Spinal cord (tissue), 10 donors: ENCODE measurements at places on chromosomes 11 and 22. TPM values are rescaled to one million over a fixed set of nuclear protein-coding genes. Genes with fewer than 3 reads are reported as not detected.

Gene DGCR8
- 58.7 TPM for polyA plus RNA-seq

Gene SYT9
- polyA plus RNA-seq: 13.8 TPM

Gene LRRN4CL
- polyA plus RNA-seq: 3.2 TPM

Gene PPFIBP2
- polyA plus RNA-seq: 14.3 TPM

DNA sequence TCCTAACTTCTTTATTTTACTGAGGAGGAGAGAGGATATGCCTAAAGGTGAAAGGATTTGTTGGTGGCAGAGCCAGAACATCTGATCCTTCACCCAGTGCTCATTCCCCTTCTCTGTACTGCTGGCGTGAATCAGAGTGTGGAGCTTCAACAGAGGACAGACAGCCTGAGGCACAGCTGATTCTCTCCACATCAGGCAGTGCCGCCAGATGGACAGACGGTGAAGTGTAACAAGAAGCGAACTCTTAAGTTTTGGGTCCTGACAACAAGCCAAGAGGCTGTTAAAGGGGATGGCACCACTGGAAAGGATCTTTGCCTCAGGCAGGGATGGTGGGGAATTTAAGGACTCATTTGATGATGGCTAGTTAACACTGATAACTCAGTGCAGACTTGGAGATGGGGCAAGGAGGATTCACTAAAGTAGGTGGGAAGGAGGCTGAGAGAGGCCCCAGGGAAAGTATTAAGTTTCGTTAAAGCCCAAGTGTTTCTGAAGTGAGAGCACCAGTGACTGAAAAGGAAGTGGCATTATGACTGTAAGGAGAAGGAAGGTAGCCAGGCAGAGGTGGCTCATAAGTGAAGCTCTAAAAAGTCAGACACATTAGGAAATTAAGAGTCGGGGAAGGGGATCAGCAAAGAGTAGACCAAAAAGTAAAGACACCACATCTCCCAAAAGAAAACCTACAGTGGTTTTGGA, 81.3 kb downstream of the CLPB start:
- H3K27me3 ChIP-seq: no peaks in the 10 kb centered on the region
- H3K27ac ChIP-seq: no peak overlapping the region
- H3K4me1 ChIP-seq: peaks cover 8% of the 10 kb centered on the region
- peak; percentile 83 for DNase-seq
- peaks cover 6% of the 10 kb centered on the region for H3K36me3 ChIP-seq
- H3K4me3 ChIP-seq: no peak overlapping the region

DNA sequence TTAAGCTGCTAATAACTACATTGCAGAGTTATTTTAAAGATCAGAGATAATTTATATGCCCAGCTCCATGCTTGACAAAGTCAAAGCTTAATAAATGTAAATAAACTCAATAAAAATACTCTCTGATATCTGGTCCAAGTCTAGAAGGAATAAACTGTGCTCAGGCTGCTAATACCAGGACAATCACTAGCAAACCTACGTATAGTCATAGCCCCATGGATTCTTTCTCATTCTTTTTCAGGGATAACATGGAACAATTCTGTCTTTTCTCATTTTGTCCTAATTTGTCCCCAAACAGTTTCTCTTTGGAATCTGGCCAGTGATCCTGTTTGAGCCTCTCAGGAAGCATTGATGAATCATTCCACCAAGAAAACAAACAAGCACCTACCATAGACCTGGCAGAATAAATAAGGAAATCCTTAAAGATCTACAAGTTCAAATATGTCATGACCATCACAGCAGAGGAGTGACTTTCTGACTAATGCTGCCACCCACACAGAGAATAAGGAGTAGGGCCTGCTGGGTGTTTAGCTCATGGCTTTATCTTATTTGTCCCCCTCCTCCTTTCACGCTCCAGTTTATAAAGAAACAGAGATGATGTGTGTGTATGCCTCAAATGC, 14.1 kb upstream of the B3GNT6 start:
- no peak for DNase-seq
- H3K4me1 ChIP-seq: no peaks in the 10 kb centered on the region
- H3K4me3 ChIP-seq: no peak overlapping the region
- no peak overlapping the region for H3K27ac ChIP-seq

GRCh38 chr11:32586576-32587190, 3.1 kb downstream of the EIF3M start:
- H3K27ac ChIP-seq: no peak overlapping the region
- DNase-seq: no peak
- no peak overlapping the region for H3K4me3 ChIP-seq
- H3K4me1 ChIP-seq: peaks cover 9% of the 10 kb centered on the region
- H3K27me3 ChIP-seq: no peaks in the 10 kb centered on the region

GRCh38 chr11:97231231-97231630, 841.4 kb downstream of the JRKL start:
- no peaks in the 10 kb centered on the region for H3K4me1 ChIP-seq
- H3K4me3 ChIP-seq: no peak overlapping the region
- DNase-seq: no peak
- no peaks in the 10 kb centered on the region for H3K27me3 ChIP-seq

- no peak for DNase-seq
- no peak overlapping the region for H3K4me3 ChIP-seq
- no peaks in the 10 kb centered on the region for H3K27me3 ChIP-seq
- H3K27ac ChIP-seq: no peak overlapping the region
Measured at GRCh38 chr22:23938328-23939016, 22.5 kb downstream of the GSTT2B start.

DNA sequence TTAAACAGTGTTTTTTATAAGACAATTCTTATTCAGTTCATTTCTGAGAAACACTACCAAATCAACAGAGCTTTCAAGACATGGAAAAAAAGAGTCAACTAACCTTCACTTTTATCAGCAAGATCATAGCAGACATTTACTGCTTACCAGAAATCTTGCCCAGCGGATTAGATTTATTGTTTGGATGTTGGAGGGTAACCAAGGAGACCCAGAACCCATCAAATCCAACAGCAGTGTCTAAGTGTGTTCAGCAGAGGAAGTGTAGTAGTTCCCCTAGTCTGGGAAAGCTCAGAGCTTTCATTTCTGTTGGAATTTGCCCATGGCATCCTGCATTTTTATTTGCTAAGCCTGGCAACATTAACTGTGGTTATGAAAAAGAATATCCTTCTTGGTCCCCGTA, 2.4 kb upstream of the PGM2L1 start:
- DNase-seq: no peak
- no peaks in the 10 kb centered on the region for H3K4me1 ChIP-seq
- H3K4me3 ChIP-seq: no peak overlapping the region
- H3K27me3 ChIP-seq: no peaks in the 10 kb centered on the region
- H3K27ac ChIP-seq: no peak overlapping the region
- H3K36me3 ChIP-seq: no peaks in the 10 kb centered on the region

- no peaks in the 10 kb centered on the region for H3K4me1 ChIP-seq
- H3K27ac ChIP-seq: no peak overlapping the region
- no peak overlapping the region for H3K4me3 ChIP-seq
- H3K36me3 ChIP-seq: no peaks in the 10 kb centered on the region
Measured at GRCh38 chr11:98771791-98772190, 249.0 kb upstream of the CNTN5 start.

GRCh38 chr11:108871867-108872266, 207.0 kb downstream of the DDX10 start:
- H3K27me3 ChIP-seq: no peaks in the 10 kb centered on the region
- H3K4me3 ChIP-seq: no peak overlapping the region
- no peaks in the 10 kb centered on the region for H3K36me3 ChIP-seq
- no peak for DNase-seq
- H3K4me1 ChIP-seq: no peaks in the 10 kb centered on the region
- H3K27ac ChIP-seq: no peak overlapping the region

DNA sequence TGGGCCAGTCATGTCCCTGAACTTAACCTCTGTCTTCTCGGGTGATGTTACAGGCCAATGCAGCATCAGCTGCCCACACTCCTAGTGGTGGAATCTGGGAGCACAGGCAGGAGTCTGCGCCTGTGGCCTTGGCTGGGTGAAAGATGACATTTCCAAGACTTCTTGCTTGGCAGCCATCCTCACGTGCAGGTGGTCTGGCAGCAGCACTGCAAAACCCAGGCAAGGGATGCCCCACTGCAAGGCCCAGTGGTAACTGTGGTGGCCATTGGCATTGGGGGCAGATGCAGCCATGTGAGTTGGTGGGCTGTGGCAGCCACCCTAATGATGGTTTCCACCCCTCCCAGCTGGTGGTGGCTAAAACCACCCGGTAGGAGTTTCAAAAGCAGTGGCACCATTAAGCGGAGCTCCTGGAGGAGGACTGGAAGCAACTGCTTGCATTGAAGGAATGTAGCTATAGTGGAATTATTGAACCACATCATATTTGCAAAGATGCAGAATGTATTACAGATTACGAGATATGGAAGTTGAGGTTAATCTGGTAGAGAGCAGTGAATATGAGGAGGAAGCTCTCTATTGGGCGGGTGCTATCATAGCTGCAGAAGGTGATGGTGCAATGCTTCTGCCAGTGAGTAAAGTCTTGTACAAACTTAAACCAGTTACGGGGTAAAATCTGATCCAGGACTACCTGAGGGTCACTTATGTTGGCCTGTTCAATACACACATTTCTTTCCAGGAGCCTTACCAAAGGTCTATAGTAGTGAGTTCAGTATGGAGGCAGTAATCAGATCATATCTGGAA, 120.7 kb upstream of the TOP3B start:
- no peak overlapping the region for H3K4me3 ChIP-seq
- H3K27ac ChIP-seq: no peak overlapping the region
- DNase-seq: no peak
- H3K27me3 ChIP-seq: no peaks in the 10 kb centered on the region
- no peaks in the 10 kb centered on the region for H3K36me3 ChIP-seq
- no peaks in the 10 kb centered on the region for H3K4me1 ChIP-seq

DNA sequence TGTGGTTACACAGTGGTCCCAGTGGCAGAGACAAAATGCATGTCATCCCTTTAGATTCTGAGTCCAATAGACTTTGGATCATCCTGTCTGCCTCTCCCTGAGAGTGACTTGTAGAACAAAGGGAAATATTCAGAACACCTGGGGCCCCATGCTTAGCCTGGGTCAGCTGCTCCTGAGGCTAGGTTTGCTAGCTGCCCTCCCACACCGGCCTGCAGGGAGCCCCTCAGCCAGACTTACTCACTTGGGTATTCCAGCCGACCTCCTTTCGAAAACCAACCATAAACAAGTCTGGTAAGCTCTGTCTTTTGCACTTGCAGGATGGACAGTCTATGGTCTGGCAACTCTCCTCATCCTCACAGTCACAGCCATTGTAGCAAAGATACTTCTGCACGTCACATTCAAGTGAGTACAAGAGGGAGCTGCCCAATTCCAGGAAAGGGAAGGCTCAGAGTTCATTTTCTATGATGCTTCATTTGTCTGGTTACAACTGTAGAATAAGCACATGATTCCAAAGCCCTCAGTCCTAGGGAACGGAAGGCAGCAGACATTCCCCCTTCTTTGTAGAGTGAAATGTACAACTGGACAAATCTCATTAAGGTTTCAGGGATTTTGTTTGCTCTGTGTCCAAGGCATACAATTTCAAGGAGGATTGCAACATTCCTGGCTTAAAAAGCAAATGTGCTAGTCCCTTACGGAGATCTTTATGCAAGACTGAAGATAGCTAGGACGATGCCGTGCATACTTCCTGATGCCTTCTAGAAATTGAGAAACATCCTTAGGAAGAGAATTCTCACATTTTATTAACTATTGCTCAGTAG, 65.5 kb upstream of the EMID1 start:
- H3K27ac ChIP-seq: peak overlapping the region; percentile 10
- H3K4me3 ChIP-seq: no peak overlapping the region

DNA sequence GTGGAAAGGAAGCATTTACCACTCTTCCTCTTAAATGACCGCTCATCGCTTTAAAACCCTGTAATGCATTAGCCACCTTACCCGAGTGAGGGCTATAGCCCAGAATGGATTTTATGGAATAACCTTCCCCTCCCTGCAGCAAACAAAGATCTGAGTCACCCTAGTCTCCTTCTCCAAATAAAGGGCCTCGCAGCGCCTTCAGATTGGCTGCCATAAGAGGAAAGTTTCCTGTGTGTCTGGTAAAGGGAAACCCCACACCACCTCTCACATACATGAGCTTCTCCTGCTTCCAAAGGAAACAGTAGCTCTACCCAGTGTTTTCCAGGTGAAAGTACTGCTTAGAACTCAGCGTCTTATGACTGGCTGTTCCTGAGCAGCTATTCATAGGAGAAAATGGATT, 47.8 kb downstream of the PPP2R1B start:
- H3K27ac ChIP-seq: no peak overlapping the region
- peaks cover 2% of the 10 kb centered on the region for H3K4me1 ChIP-seq
- peaks cover 43% of the 10 kb centered on the region for H3K36me3 ChIP-seq
- H3K4me3 ChIP-seq: no peak overlapping the region
- no peaks in the 10 kb centered on the region for H3K27me3 ChIP-seq

DNA sequence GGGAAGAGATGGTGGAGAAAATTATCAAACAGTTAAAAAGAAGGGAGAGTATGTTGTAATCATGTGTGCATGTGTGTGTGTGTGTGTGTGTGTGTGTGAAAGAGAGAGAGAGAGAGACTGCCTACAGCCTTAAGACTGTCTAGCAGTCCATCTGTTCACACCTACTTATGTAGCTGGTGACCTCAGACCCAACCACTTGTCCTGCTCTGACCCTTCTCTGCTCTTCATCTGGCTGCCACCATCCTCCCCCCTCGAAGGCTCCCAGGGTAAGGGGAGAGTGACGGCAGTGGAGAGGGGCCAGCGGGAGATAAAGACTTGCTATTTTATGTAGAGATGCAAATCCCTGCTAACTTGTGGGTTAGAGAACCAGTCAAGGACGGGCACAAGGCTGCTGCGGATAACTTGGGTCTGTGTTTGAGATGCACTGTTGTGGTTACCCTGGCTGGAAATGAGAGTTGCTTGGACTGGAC, 24.9 kb upstream of the GRAMD1B start:
- no peaks in the 10 kb centered on the region for H3K36me3 ChIP-seq
- H3K27ac ChIP-seq: peak overlapping the region; percentile 68
- no peak overlapping the region for H3K4me3 ChIP-seq
- no peak for DNase-seq
- H3K4me1 ChIP-seq: peaks cover 11% of the 10 kb centered on the region
- H3K27me3 ChIP-seq: no peaks in the 10 kb centered on the region

GRCh38 chr11:116101902-116102301, 597.7 kb upstream of the CADM1 start:
- no peak overlapping the region for H3K4me3 ChIP-seq
- no peaks in the 10 kb centered on the region for H3K4me1 ChIP-seq
- H3K27me3 ChIP-seq: peaks cover 2% of the 10 kb centered on the region
- no peaks in the 10 kb centered on the region for H3K36me3 ChIP-seq
- DNase-seq: no peak

DNA sequence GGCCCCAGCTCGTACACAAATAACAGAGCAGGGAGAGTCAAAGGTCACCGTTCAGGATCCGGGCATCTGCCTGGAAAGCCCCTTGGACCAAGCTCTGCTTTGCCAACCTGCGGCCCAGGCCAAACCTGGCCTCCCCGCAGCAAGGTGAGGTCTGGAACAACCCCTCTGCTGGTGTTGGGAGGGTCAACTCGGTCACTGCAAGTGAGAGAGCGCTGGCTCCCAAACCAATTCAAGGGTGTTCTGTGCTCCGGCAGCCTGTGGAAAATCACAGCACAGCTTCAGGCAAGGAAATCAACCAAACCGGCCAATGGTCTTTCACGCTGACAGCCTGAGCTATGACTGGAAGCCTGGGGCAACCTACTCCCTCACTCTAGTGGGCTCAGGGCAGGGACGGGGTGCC, 63.4 kb downstream of the MYH9 start:
- H3K4me1 ChIP-seq: peaks cover 36% of the 10 kb centered on the region
- peaks cover 85% of the 10 kb centered on the region for H3K36me3 ChIP-seq
- no peak for DNase-seq
- no peaks in the 10 kb centered on the region for H3K27me3 ChIP-seq
